NCI-H1930 (cell line): ENCODE measurements at places on chromosomes 5 and 9.

DNA sequence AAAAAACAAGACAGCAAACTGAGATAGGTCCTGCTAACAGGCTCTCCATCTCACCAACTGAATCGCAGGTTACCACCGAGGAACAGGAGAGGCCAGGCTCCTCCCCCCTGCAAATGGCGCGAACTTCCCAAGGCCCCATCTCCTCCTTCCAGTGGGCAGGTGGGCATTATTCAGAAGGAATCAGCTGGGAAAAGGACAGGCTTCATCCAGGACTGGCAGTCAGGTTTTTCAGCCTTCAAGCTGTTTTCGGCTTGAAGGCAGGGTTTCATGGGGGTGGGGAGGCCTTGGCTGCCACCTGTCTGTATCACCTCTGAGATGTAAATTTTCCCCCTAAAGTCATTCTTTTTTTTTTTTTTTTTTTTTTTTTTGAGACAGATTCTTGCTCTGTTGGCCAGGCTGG is 79.4 kb downstream of the SFXN1 start:
- DNase-seq: no peak

DNA sequence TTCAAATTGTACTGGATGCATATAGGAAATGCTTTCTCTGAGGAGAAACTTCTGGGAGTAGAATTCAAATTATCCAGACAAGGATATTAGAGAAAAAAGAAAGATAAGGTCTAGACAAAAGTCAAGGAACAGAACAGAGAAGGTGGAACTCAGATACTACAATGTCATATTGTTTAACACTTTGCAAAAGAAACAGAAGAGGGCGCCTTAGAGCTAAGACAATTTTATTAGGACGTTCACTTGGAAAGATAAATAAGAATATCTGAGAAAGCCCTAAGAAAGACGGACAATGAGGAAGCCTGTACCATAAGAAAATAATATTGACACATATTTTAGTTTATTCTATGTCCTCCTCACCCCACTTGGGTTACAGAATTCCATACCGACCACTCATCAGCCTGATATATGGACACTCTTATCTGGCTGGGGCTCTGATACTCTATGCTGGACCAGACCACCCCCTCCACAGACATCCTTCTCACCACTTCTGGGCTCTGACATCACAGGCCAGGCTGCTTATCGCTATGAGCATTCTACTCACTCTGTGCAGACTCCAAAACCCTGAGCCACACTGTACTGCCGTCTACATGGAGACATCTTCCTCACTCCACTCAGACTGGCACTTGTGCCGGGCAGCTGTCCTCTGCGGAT is 9.1 kb upstream of the AK3 start:
- peak; percentile 35 for DNase-seq

- no peak for DNase-seq
These were observed 58.0 kb downstream of the ANKRD33B start for GRCh38 chr5:10621832-10622231.

GRCh38 chr5:34533582-34534522 is 122.3 kb upstream of the RAI14 start:
- no peak for DNase-seq
